ENCODE measurements at places on chromosomes 5 and 9. TPM values are rescaled to one million over a fixed set of nuclear protein-coding genes. Genes with fewer than 3 reads are reported as not detected.

PKD2L2 gene
- total RNA-seq: not detected

ZCCHC9 gene
- total RNA-seq: 17.3 TPM

DNA sequence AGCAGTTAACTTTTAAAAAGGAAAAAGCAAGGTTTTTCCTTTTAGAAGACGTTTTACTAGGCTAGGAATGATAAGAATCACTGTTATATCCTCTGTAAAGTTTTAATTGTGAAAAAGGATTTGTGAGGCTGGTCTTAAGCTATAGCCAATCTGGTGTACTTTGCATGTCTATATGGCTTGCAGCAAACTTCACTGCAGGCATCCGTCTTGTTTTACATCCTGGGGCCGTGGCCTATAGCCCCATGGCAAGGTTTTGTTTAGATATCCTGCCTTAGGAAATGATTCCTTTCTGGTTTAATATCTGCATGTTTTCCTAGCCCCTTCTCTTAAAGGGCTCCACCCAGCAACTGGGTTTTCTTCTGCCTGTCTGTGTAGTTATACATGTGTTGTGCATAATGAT, 272.8 kb downstream of the ICE1 start:
- H3K27ac ChIP-seq: no peak overlapping the region
- no peak for DNase-seq
- no peaks in the 10 kb centered on the region for H3K36me3 ChIP-seq
- H3K27me3 ChIP-seq: no peaks in the 10 kb centered on the region

DNA sequence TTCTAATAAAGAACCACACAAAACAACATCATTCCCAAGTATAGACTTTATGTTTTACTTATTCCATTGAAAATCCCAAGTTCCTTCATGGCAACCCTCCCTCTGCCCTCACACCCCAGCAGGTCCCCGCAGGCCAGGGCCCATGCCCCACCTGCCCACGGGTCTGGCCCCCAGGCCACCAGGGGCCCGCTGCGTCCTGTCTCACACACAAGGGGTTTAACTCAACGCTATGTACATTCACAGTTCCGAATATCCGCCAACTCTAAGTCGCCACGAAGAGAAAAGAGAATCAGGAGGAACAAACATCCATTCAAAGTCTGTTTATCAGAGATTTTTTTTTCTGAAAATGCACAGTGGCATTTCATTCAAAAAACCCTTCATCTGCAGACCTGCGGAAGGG, 16.2 kb upstream of the SLC6A3 start:
- H3K4me3 ChIP-seq: no peak overlapping the region
- no peaks in the 10 kb centered on the region for H3K27me3 ChIP-seq
- peaks cover 7% of the 10 kb centered on the region for H3K4me1 ChIP-seq
